ENCODE measurements at places on chromosomes 4 and X.
A peak's percentile ranks its signal among the peaks of the same experiment; 100 is the strongest.

DNA sequence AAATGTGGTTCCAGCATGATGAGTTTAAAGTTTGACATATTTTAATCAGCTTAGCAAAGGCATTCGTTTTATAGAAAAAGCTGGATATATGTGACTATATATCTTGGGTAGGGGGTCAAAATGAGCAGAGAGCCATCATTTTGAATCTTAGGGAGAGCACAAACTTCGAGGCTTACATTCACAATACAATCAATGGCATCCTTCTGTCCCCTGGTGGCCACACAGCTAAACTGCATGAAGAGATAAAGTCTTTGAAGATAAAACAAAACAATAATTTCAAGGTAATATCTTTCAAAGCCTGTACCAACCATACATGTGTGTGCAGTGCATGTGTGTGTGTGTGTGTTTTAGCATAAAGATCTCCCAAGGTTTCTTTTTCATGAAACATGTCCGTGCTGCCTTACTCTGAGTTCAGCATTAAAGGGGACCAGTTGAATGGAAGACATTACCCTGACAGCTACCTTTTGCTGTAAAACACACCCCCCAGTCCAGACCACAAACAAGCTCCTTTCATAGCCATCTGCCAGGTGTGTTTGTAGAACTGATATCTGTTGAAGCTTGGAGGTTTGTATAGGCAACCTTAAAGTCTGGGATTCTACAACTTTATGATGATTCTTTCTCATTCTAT is 22.0 kb downstream of the DYNLT3 start:
- no peak for DNase-seq

DNA sequence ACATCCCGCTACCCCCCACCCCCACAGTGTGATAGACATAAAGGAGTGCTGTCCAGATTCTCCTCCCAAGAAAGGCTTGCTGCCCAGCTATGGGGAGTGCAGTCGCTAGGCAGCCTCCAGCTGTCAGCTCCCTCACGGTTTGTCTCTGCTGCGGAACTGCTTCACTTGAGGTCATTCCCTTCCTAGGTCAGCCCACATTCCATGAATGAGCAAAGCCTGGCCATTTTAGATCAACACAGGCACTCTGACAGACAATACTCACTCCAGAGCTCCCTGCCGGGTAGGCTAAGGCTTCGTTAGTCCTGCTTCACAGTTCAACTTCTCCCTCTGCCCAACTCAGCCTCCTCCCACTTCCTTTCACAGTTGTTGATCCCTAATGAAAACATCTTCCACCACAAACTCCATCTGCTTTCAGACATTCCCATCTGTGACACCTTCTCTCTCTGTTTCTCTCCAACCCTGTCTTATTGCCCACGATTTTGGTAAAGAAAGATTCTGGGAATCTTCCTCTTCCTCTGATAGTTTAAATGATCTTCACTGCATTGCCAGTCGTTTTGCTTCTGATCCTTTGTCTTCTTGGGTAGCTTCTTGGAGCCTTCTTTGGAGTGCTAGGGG is 318.9 kb upstream of the F9 start:
- DNase-seq, result no peak

DNA sequence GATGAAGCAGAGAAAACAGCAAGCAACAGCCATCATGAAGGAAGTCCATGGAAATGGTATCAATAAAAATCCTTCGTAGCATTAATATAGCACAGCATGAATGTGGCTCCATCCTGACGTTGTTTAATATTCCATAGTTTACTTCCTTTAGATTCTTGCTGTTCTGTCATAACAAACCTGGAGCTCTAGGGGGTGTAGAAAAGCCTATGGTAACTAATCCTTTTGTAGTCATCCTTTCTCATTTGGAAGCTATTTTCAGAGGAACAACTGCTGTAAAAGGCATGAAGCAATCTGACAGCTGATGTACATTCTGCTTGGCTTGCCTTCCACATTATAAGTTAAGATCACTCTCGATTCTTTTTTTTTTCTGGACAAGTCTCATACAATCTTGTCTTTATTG is 914 bp downstream of the MYOZ2 start:
- no peak for DNase-seq

GRCh38 chrX:11421805-11422524 is 128.8 kb downstream of the AMELX start:
- no peak for DNase-seq

DNA sequence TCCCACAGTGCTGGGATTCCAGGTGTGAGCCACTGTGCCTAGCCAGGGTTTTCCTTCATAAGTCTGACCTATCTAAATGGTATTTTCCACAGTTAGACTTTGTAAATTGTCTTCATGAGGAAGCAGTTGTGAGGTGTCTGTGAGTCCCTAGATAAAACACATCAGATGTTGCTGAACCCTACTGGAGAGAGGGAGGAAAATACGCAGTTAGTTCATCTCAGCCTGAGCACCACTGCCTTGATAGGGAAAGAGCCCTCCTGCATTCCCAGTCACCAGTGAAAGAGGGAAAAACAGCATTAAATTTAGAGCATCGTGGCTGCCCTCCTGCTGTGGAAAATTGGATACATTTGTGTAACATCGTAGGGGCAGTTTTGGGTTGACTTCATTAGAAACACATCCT is 31.7 kb upstream of the CLDN34 start:
- DNase-seq, result no peak

- peak; percentile 60 for DNase-seq
Observed at GRCh38 chr4:5206016-5206790, 154.9 kb downstream of the STK32B start.
